ENCODE measurements at places on chromosomes 5 and 9. TPM values are rescaled to one million over a fixed set of nuclear protein-coding genes. Genes with fewer than 3 reads are reported as not detected.

DNA sequence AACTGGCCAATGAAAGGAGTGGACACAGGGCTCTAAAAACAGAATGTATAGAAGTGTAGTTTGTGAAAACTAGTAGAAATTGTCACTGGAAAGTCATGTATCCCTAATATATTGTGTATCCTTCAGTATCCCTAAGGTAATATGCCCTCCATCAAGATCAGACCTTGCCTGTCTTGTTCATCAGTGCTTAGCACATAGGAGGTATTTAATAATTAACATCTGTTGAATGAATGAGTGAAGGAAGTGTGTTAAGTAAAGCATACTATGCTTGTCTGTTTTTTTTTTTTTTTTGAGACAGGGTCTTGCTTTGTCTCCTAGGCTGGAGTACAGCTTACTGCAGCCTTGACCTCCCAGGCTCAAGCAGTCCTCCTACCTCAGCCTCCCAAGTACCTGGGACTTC, 15.8 kb downstream of the GAPVD1 start:
- ATAC-seq, result no peak

- ATAC-seq, result no peak
Observed at GRCh38 chr9:17751486-17751885, 172.6 kb downstream of the SH3GL2 start.

ANKRD18A gene
- 0.25 TPM for total RNA-seq

DNA sequence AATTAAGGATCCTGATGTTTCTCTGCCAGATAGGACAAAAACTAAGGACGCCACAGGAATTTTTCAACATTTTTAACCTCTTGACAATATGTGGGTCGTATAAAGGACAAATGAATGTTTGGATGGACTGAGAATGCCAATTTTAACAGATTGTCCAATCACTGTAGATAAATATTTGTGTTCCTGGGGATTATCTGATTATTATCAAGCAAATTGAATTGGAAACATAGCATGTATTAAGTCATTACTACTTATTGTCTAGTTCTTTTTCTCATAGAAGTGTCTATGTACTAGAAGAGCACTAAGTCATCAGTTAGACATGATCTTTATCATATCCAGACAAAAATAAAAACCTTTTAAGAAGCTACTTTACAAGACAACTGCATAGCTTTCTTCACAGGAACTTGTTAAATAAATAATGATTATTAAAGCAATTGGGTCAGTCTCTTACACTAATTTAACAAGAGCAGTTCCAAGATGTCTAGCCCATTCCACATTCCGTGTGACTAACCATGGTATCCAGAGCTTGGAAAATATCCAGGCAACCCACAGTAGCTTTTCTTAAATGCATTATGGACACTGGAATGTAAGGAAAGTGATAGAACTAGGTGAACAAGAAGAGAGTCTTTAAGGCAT, 127.5 kb upstream of the CDKN2B start:
- ATAC-seq, result no peak

GRCh38 chr5:16009256-16009655, 170.3 kb downstream of the MARCHF11 start:
- no peak for ATAC-seq

GRCh38 chr5:143418140-143418866, 14.8 kb upstream of the NR3C1 start:
- no peak for ATAC-seq

GRCh38 chr9:2583308-2584013, 38.1 kb upstream of the VLDLR start:
- no peak for ATAC-seq

DNA sequence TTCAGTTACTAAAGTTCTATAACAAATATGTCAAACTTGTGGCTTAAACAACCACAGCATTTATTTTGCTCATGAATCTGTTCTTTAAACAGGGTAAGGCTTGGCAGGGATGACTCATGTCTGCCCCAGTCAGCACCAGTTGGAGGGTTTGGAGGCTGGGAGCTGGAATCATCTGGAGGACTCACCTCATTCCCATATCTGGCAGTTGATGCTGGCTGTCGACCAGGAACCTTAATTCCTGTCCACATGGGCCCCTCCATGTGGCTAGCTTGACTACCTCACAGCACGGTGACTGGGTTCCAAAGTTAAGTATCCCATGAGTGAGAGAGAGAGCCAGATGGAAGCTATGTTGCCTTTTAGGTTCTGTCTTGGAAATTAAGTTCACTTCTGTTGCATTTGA, 13.8 kb upstream of the CCL28 start:
- no peak for ATAC-seq

GRCh38 chr9:92970467-92970923, 23.2 kb downstream of the FGD3 start:
- ATAC-seq, result peak; percentile 90

PLAC8L1 gene
- 0.69 TPM for total RNA-seq

DNA sequence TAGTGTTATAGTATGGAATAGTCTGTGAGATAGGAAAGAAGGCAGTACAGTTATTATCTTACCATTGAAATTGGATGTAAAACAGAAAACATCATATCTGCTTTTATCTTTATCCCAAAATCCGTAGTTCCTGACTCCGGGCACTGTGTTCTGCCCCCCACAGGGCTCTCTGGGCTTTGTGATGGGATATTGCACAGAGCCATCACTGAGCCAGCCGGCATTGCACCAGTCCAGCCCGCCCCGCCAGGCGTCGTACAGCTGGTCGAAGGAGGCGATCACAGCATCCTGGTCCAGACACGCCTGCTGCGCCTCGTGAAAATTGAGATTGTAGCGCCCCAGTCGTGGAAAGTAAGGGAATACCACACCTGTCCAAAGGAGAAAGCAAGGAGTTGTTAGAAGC, 76.4 kb downstream of the HAPLN1 start:
- no peak for ATAC-seq

DNA sequence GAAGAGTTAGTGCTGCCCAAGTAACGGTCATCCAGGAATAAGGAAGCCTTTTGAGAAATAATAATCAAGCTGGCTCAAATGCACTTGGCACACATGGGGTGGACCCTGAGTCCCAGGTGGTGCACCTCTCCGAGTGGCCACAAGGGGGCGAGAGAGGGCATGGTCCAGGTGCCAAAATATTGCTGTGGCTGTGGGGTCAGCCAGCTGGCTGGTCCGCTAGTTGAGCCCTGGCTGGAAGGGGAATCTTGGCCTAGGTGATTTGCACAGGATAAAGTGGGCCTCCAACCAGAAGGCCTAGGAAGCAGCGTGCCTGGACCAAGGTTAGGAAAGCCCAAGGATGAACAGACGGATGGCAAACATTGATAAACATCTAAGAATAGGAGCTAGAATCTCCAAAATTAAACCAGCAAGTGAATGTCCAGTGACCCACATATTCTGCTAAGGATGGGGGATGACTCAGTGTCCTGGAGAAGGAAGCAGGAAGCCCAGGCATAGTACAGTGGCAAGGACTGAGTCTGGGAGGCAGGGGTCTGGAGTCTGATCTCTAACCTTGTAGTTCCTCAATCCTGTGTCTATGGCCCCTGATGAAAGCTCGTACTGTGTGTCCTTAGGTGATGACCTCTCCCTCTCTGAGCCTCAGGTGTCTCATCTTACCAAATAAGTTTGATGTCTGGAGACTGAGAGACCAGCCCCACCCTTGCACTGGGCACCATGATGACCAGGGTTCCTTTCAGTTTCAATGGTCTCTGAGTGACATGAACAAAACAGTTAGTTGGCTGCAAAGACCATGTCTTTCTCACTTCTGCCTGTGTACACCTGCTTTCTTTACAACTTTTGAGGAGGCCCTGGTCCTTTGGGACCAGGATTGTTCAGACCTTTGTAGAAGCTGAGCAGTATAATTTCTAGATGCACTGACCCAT, 19.2 kb upstream of the SHB start:
- ATAC-seq, result peak; percentile 80

GRCh38 chr5:132478366-132478871, 12.2 kb downstream of the IRF1 start:
- no peak for ATAC-seq

- no peak for ATAC-seq
Observed at GRCh38 chr9:97321691-97322090, 14.2 kb downstream of the CCDC180 start.

- no peak for ATAC-seq
Observed at GRCh38 chr9:91949392-91949945, 559 bp downstream of the ROR2 start.

ITK gene
- 0.33 TPM for total RNA-seq

PHYHD1 gene
- 0.74 TPM for total RNA-seq

SLC1A3 gene
- 9.6 TPM for total RNA-seq

RMND5B gene
- 12.8 TPM for total RNA-seq

Measured in motor neuron (in vitro differentiated cells).